ENCODE measurements at places on chromosomes 16 and 17. TPM values are rescaled to one million over a fixed set of nuclear protein-coding genes. Genes with fewer than 3 reads are reported as not detected.

PRSS53 gene
- polyA plus RNA-seq: 0.17 TPM

FA2H gene
- not detected for polyA plus RNA-seq

CACNA1G gene
- polyA plus RNA-seq: 0.03 TPM

ACSM5 gene
- 0.24 TPM for polyA plus RNA-seq

SCN4A gene
- not detected for polyA plus RNA-seq

ABCA9 gene
- polyA plus RNA-seq: 0.02 TPM

ABCA10 gene
- not detected for polyA plus RNA-seq

ASPA gene
- not detected for polyA plus RNA-seq

SLC6A4 gene
- polyA plus RNA-seq: not detected

ARHGAP23 gene
- 0.31 TPM for polyA plus RNA-seq

SOST gene
- polyA plus RNA-seq: not detected

BRIP1 gene
- polyA plus RNA-seq: 0.12 TPM

Measured in CD14-positive monocyte (primary cell).